ENCODE measurements at places on chromosomes 1 and 21.
A peak's percentile ranks its signal among the peaks of the same experiment; 100 is the strongest.

- no peak for DNase-seq
Measured at GRCh38 chr1:165875604-165876003, 48.2 kb downstream of the UCK2 start.

DNA sequence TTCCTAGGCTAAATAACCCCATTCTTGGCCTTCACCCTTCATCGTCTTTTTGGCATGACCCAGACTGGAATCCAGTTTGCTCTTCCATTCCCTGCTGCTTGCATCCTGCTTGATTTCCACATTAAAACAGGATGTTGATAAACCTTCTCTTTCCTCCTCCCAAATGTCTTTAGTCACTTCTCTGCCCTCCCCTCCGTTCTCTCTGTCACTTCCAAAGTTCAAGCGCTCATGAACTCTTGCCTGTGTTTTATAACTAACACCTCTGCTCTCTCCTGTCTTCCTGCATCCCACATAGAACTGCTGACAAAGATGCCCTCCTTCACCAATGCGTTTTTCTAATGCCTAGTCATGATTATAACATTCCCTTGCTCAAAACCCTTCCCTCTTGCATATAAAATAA is 65.6 kb upstream of the SLC44A3 start:
- no peak for DNase-seq

DNA sequence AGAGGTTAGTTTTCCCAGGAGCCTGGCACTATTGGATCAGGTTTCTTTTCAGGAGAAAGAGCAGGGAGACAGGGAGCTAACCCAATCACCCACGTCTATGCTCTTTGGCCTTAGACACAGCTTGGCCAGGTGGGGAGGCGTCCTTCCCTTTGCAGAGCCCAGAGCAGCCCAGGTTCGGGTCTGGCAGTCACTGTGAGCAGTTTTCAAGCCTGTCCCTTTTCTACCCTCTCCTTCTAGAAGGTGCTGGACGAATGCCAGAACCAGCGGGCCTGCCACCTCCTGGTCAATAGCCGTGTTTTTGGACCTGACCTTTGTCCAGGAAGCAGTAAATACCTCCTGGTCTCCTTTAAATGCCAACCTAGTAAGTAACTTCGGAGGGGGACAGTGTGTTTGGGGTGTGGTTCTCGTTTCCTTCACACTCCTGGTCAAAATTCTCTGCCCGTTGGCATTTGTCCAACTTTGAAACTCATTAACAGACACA is 44.9 kb downstream of the EVA1C start:
- DNase-seq = no peak

- no peak for DNase-seq
Measured at GRCh38 chr1:97396463-97396862, 524.4 kb downstream of the DPYD start.

GRCh38 chr21:39660191-39660980 is 47.6 kb downstream of the B3GALT5 start:
- DNase-seq = no peak

DNA sequence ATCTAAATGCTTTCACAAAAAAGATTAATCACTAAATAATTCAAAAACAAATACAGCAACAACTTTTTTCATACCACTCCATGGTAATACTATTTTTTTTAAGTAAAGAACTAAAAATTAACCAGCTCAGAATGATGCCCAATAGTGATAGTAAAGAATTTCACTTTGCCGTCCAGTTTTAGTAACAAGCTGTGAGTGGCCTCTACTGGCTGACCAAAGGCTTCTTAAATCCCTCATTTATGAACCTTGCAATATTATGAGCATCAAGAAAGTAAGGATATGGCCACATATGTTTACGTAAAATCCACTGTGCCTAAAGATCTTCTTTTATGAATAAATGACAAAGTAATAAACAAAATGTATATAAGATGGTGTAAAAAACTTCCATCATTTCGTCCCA is 108.6 kb downstream of the GPATCH2 start:
- no peak for DNase-seq

- DNase-seq = no peak
Measured at GRCh38 chr21:34198231-34199120, 125.1 kb downstream of the MRPS6 start.

DNA sequence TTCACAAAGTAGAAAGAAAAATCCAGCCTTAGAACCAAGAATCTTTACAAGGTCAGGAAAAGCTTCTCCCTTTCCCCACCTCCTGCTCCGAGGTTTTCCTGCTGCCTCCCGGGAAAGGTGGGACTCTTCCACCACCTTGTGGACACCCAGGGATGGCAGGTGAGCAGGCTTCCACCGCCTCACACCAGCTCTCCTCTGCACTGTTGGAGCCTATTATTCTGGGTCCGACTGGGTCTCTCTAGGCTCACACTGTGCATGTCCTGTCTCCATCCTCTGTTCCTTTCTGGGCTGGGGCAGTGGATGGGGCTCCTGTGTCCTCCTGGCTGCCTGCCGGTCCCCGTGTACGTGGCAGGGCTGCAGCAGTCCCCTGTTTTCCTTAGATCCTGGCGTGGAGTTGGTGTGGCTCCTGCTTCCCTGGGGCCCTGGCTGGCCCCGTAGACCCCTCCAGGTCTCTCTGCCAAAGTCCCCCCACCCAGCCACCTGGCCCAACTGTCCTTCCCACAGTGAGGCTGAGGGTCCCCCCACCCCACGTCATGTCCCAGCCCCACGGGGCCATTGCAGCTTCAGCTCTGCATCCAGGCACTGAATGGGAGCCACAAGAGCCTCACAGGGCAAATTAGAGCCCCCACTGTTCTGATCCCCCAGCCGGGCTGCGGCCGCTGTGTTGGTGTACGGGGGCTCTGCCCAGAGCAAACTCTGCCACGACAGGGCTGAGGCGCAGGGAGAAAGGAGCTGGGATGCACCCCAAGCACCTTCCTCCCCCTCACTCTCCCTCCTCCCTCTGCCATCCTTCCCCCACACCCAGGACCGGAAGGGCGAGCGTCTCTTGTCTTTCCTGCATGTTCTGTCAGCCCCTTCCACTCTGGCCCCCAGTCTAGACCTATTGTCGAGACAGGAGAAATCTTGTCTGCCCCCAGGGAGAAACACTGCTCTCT is 3.3 kb upstream of the SLC45A1 start:
- DNase-seq = peak; percentile 35

GRCh38 chr1:77018311-77018710 is 151.0 kb downstream of the ST6GALNAC5 start:
- no peak for DNase-seq

DNA sequence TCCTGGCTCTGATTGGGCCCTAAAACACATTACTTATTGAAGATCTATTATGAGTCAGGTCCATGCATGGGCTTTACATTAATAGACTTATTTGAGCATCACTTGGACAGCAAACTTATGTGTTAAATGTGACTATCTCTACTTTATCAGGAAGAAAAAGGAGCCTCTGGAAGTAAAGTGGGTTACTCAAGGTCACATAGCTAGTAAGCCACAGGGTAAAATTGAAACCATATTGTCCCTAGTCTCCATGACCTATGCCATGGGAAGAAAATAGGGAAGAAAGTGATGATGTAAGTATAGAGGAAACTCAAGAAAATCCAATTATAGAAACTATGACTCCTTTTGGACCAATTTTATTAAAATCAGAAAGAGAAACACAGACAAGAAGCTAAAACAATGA is 555.3 kb downstream of the NUF2 start:
- no peak for DNase-seq

DNA sequence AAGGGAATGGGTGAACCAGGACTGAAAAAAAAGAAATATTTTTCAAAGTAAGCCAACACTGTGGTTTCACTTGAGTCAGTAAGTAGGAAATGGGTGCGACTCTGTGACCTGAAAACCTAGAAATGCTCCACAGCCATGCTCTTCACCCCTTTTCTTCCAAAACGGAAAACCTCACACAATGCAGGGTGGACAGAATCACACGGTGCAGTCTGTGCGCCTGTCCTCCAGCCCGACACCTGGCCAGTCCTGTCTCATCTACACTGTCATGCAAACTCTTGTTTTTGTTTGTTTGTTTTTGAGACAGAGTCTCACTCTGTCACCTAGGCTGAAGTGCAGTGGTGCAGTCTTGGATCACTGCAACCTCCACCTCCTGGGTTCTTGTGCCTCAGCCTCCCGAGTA is 53.3 kb downstream of the B3GALT5 start:
- no peak for DNase-seq

DNA sequence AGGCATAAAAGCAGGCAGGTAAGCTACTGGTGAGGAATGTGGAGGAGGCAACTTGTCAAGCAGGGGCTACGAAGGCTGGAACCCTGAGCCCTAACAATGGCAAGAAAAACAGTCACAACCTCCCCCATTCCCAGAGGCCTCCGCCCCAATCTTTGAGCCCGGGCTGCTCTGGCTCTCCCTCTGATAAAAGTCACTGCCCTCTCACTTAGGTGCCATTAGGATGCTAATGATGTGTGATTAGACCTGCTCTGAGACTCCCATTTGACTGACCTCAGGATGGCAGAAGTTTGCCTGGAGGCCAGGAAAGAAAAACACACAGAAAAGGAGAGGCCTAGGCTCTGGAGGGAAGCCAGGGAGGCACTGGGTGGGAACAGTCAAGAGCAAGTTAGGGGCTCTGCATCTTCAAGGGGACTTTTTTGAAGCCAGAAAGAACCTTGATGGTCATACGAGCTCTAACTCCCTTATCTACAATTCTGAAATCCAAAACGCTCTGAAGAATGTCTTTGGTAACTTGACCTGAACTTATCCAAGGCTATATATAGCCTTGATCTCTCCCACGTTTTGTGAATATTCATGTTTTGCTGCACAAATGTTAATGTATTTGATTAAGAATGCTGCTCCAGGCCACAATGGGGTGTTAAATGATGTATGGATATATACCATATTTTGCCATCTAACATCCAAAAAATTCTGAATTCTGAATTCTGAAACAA is 98.9 kb downstream of the TRABD2B start:
- no peak for DNase-seq

GRCh38 chr1:84260852-84261518 is 40.5 kb upstream of the SAMD13 start:
- DNase-seq = no peak

- no peak for DNase-seq
Measured at GRCh38 chr1:94743862-94744261, 76.3 kb upstream of the SLC44A3 start.

GRCh38 chr21:18155508-18156193 is 89.0 kb upstream of the CHODL start:
- no peak for DNase-seq

DNA sequence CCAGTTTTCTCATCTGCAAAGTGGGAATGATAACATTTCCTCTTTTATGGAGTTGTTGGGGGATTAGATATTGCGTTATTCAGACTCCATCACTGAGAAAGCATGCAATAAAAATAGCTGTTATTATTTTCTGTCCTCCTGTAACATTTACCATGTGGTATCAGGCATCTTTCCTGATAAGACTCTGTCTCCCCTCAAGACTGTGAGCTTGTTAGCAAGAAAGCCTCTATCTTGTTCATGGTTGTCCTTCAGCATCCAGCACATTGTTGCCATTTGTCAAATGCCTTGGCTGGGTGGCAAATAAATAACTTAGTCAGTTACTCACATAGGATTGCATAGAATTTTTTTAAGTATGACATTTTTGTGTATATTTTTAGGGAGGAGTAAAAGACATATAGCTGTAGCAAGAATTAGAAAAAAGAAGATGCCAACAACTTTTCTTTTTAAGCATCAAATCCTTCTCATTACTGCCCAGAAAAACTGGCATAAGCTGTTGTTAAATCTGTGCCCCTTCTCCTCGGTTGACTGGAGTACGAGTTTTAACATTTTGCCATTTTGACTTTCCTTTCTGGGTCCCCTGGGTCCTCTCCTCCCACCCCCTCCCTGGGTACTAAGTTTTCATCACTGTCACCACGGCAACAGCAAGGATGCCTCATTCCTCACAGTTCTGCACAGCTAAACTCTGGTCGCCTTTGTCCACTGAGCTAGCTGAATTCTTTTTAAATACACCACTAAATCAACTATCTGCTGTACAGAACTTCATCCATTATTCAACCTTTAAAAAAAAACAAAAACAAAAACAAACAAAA is 1.0 kb upstream of the JAM2 start:
- DNase-seq = no peak

DNA sequence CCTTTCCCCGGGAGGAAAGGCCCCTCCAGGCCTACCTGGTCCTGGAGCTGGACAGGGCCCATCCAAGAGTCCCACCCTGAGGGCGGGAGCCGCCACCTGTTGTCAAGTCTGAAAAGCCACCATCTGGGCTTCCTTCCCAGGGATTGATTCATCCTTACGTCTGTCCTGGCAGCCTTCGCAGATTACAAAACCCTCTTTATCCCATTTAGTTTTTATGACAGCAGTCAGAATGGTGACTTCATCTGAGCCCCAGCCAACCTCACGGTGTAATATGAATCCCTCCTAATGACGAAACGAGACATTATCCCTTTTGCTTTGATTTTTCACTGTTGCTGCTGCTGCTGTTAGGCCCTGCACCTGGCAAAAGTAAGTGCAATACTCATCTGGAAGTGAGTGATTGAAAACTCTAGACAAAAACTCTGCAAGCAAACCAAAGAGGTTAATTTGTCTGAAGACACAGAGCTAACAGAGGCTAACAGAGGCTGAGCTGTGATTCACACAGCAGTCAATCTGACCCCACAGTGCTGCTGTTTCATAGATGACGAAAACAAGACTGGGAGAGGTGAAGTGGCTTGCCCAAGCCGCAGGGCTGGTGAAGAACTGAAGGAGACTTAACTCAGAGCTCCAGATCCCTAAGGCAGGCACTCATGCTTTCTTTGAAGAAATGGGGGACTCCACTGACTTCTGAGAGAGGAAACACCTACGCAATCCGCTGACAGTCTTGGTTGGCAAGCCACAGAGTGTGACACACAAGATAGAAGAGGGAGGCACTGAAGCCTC is 30.0 kb upstream of the S100A7 start:
- DNase-seq = no peak

DNA sequence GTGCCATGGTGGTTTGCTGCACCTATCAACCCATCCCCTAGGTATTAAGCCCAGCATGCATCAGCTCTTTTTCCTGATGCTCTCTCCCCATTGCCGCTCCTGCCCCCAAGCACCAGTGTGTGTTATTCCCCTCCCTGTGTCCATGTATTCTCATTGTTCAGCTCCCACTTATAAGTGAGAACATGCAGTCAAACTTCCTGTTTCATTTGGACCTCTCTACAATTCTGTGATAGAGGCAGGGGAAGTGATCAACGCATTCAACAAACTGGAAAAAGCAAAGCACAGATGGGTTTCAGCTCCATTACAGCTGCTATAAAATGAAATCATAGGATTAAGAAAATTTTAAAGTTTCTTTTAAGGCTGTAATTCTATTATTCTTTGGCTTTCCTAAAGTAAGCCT is 23.3 kb upstream of the CD55 start:
- no peak for DNase-seq

GRCh38 chr1:168643152-168643551 is 66.7 kb downstream of the XCL1 start:
- no peak for DNase-seq

GRCh38 chr1:89673251-89673650 is 40.3 kb downstream of the LRRC8C start:
- DNase-seq = no peak

Measured in hippocampal formation (tissue), 2 donors.